ENCODE measurements at places on chromosomes 2 and 18.
A peak's percentile ranks its signal among the peaks of the same experiment; 100 is the strongest.

DNA sequence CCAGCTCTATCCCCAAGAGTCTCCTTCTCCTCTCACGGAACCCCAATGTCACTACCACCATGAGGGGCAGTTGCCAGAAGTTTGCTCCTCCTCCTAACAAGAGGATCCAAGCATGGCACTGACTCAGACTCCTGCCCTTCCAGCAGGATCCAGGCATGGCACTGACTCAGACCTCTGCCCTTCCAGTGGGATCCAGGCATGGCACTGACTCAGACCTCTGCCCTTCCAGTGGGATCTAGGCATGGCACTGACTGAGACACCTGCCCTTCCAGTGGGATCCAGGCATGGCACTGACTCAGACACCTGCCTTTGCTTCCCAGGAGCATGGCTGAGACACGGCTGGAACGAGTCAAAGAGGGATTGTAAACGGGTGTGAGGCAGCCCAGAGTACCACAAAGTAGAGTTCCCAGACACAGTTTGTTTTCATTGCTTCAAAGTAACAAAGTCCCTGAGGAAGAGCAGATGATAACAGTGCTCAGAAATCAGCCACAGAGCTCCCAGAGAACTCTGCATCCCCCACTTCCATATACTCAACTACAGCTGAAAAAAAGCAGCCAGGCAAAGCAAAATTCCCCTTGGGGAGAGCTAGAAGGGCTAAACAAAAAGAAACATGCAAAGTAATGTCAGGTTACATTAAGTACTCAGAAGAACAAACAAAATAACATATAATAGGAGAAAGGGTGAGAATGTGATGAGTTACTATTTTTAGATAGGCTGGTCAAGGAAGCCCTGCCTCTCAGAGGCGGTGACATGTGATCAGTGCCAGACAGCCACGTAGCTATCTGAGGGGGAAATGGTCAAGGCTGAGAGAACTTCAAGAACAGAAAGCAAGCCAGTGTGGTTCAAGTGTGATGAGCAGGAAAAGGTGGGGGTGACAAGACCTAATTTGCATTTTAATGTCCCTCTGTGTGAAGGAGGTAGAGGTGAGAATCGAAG lies 3.0 kb downstream of the BUB1 start:
- DNase-seq: no peak

GRCh38 chr2:239824866-239825704 lies 200.1 kb downstream of the NDUFA10 start:
- no peak for DNase-seq

GRCh38 chr18:47036298-47036874 lies 965 bp upstream of the ELOA2 start:
- DNase-seq: peak; percentile 3

- no peak for DNase-seq
Observed at GRCh38 chr2:29492701-29493100, 377.5 kb downstream of the CLIP4 start.

GRCh38 chr2:167355821-167356220 lies 467.5 kb downstream of the XIRP2 start:
- no peak for DNase-seq

DNA sequence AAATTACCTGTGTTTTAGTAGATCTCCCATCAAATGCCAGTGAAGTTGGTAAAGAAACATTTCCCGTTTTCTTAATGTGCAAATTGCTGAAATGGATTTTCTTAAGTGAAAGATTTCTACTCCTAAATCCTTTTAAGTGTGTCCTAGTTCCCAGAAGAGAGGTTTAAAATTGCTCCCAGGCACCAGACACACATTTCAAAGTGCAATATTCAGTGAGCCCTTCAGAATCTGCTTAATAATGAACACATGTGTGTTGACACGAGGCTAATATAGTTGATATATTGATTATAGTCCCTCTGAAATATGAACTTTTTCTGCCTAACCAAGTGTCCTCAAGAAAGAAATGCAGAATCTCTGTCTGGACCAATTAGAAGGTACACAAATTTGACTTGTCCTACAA lies 861.7 kb upstream of the CNTNAP5 start:
- no peak for DNase-seq

DNA sequence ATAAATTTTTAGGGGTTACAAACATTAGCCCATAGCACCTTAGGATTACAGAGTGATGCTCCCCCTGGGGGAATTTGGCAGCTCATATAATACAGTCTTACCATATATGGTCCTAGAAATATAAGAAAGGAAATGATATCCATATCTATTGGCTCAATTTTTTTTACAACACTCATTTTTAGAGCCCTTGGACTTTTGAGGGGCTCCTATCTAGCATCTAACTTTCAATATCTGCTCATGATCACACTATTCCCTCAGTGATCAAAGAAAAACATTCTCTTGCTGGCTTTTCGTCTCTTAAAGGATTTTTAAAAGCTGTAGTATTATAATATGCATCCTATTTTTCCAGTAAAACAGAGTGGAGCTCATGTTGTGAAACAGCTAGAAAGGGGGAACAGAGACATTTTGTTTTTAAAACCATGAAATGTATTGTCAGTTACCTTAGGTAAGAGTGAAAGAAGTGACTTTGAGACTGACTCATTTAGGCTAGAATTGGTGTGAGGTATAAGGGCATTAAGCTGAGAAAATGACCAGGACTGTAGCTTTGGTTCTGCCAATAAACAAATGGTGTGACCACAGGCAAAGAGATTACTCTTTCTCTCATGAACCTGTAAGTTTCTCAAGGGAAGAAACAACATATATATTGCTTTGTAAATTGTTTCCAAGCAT lies 65.8 kb downstream of the ALPK2 start:
- no peak for DNase-seq

- no peak for DNase-seq
Observed at GRCh38 chr2:143577489-143577888, 448.3 kb downstream of the ARHGAP15 start.

GRCh38 chr2:42722320-42723190 lies 41.4 kb downstream of the OXER1 start:
- peak; percentile 2 for DNase-seq

DNA sequence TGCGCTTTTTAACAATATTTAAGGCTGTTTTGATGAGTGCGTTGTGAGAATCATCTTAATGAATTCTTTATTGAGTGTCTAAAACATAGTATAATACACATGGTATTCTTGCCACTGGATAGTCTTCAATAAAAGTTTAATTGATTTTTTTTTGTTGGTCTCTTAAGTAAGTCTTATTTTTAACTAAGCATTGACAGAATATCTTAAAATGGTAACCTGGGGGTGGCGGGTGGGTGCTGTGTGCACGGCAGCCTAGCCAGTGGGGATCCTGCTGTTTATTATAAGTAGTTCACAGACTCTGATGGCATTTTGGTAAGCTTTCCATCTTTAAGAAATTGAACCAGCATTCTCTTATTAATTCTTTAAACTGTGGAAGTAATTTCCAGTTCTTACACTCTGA lies 6.0 kb downstream of the SOX11 start:
- DNase-seq: no peak

GRCh38 chr2:235116885-235117492 lies 165.2 kb downstream of the SH3BP4 start:
- no peak for DNase-seq

DNA sequence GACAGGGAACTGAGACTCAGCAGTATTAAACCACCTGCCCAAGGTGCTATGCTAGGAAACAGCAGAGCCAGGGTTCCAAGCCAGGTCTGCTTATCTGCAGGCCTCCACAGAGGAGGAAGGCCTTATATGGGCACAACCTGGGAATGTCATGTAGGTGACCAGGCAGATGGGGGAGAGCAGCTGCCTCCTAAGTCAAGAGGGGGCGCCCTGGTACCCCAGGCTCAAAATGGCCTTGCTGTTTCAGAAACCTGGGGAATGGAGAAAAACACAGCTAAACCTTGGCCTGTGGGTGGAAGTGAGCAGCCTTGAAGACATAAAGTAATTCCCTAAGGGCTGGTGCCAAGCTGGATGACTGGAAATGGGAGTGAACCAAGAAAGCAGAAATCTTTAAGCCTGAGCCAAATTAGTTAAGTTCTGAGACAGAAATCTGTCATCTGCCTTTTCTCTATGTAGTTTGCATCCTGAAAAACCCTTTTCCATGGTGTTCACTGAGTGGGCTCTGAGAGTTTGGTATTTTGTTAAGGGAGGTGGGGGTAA lies 79.1 kb downstream of the MAPK4 start:
- peak; percentile 12 for DNase-seq

- peak; percentile 43 for DNase-seq
Observed at GRCh38 chr18:57437402-57437765, 2.2 kb downstream of the ONECUT2 start.

Data from NCI-H1092 (cell line).